ENCODE measurements at places on chromosomes 11 and 22.

DNA sequence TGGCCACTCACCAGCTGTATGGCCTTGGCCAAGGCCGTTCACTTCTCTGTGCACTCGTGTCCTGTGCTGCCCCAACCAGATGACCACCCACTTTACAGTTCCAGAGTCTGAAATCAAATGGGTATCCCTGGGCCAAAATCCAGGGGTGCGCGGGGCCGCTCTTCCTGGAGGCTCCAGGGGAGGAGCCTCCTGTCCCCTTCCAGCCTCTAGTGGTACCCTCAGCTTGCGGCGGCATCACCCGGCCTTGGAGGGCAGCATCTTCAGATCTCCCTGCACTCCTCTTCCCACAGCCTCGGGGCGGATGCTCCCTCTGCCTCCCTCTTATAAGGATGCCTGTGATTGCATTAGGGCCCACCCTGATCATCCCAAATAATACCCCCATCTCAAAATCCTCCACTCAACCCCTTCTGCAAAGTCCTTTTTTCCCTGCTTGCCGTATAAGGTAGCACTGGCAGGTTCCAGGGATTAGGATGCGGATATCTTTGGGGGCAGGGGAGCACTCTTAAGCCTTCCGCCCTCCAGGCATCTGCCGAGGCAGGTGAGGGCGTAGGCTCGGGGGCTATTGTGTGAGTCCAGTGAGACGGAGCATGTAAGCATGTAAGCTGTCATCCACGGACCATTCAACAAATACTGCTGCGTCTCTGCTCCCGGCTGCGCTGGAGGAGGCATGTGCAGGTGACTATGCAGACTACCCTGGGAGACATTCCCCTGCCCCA, 24.4 kb upstream of the SHISAL1 start:
- DNase-seq: no peak

DNA sequence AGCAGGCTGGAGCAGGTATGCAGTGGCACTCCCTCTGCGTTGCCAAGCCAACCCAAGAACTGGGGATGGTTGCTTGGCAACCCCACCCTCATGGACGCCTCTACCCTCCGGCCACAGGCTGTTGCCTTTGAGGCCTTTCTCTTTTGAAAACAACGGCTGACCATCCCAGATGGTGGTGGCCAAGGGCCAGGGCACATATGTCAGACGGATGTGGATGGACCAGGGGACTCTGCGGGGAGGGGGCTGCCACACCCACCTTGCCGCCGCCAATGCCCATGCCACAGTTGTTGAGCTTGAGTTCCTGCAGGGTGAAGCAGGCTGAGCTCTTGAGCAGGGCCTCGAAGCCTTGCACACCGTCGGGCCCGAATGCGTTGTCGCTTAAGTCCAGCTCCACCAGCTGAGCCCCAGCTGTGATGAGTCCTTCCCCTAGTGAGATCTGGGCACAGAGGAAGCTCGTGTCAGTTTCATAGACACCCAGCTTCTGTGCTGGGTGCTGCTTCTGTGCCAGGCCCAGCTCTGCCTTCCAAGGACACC, 21.5 kb downstream of the RANGAP1 start:
- DNase-seq: peak; percentile 18

DNA sequence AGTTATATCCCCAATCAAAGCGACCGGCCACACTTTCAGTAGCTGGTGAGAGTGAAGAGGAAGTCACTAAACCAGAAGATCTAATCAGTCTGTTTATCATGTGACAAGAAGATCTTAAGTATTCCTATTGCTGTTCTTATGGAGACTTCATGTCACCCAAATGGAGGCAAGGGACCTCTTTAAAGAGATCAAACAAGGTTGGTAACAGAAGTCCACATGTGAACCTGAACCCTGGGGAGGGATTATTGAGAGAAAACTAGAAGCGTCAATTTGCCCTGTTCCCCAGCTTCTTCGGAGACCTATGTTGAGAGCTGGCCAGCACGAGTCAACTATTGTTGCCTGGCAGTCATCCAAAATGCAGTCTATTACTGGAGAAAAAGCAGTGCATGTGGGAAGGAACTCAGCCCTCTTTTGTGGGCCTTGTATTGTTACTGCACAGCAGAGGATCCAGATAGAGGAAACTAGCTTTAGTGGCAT, 76.9 kb upstream of the CTSC start:
- DNase-seq: no peak

GRCh38 chr11:7671347-7672215, 1.7 kb downstream of the CYB5R2 start:
- DNase-seq: no peak

- DNase-seq: no peak
Measured at GRCh38 chr11:115775846-115776245, 271.6 kb upstream of the CADM1 start.

- no peak for DNase-seq
Measured at GRCh38 chr22:28992565-28993356, 68.9 kb downstream of the C22orf31 start.

DNA sequence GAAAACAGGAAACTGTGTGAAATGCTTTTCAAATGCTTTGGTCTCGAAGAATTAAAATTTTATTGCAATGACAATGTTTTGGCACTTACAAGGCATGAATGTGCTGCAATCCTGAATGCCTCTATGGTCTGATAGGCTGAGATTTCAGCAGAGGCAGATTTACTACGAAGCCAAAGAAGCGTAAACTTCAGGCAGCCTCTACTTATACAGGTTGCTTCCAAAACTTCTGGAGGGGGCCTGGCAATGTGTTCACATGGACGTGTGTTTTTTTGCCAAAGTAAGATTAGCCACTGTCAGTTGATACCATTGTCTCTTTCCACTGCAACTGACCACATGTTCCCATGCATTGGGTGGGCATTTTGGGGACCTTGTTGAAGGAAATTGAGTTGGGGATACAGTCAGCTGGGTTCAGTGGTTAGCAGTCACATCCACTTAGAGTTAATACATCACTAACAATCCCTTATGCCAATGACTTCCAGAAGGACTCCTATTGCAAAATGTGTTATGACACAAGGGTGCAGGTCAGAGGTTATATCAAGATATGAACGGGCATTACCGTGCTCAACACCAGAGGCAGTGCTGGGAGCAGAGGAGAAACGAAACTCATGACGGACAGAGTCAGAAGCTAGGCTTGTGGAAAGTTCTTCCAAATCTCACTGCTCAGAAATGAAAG, 48.8 kb downstream of the ABTB2 start:
- DNase-seq: no peak

- no peak for DNase-seq
Measured at GRCh38 chr11:32039149-32039548, 51.7 kb upstream of the RCN1 start.

DNA sequence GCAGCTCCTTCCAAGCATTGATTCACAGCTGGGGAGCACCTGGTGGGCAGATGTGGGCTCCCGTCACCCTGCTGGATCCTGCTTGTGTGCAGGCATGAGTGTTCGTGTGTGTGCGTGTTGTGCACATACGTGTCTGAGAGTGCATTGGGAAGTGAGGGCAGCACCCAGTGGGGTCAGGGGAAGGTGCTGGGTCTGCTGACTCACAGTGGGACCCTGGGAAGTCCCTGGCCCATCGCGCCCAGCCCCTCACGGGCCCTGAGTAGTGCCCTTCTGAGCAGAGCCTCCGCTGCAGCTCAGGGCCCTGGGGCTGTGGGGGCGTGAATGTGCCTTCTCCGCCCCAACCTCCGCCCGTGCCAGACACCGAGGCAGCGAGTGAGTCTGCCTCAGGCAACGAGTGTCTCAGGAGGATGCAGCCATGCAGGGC, 36.8 kb downstream of the WNT11 start:
- DNase-seq: no peak

GRCh38 chr11:38384568-38384967, 1786.5 kb upstream of the RAG2 start:
- DNase-seq: no peak

GRCh38 chr11:61484541-61484940, 24.0 kb upstream of the LRRC10B start:
- DNase-seq: no peak

- no peak for DNase-seq
Measured at GRCh38 chr11:70525466-70525865, 127.1 kb downstream of the CTTN start.

DNA sequence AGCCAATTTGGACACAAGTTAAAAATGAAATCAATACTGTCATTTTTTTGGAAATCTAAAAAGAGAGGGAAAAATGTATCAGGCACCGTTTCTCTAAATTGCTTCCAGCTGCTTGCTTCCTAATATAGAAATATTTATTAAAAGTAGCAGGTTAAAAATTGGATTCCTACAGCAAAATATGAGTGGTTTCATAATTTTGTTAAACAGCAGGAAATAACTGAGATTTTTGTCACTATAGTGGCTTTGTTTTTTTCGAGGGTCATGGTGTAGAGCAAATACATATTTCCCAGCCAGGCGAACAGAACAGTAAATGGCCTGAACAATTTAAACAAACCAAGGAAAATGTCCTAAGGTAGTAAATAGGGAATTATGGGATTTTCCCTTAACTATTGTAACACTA, 159.7 kb downstream of the DDX10 start:
- DNase-seq: no peak

- no peak for DNase-seq
Measured at GRCh38 chr11:66316849-66317251, at the start of gene CD248. TSS of gene CD248 (minus strand) at chr11:66317044. CDS start at chr11:66317027, 17 bp downstream.

DNA sequence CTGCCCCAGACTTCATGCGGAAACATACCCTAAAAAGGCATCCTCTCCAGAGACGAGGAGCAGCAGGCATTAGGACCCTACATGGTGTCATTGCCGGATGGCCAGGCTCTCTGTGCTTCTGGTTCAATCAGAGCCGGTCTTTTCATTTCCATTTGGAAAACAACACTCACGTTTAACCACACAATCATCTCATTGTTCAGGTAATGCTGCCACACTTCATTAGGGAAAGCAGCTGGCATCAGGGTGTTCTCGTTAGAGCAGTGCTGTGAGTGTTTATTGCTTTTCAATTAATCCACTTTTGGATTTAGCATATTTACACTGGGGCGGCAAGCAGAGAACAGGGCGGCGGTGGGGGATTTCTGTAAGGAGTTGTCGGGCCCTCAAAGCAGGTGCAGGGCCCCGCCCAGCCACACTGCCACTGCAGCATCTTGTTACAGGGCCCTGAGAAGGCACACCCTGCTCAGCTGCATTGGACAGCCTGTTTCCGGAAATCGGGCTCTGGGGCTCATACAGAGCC, 338.6 kb downstream of the SHANK2 start:
- DNase-seq: no peak

GRCh38 chr11:4050138-4050537, 44.5 kb upstream of the RRM1 start:
- DNase-seq: no peak

GRCh38 chr22:24011735-24012068, 598 bp downstream of the CABIN1 start:
- no peak for DNase-seq

DNA sequence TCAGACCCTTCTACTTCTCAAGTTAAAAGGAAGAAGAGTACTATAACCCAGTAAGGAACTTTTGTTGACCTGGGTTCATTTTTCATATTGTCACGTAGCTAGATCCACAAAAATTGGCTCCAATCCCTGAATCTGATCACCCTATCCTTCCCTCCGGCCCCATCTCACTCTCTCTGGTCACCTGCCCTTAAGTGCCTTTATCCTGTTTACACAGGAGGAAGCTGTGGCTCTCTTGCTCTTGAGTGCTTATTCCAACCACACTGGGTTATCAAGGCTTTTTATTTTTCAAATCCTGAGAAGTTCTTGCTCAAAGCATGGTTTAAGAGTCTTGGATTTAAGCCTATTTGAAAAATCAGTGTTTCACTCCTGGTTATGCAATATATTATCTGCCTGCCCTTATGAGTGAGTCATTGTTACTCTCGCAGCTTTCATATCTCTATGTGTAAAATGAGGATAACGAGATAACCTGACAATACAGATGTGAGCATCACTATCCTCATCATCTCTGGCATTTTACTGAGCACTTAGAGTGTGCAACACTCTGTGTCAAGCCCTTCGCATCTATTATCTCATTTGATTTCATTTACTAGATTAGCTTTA, 293.9 kb downstream of the GUCY1A2 start:
- DNase-seq: no peak

- no peak for DNase-seq
Measured at GRCh38 chr11:27874998-27875830, 175.0 kb upstream of the BDNF start.

DNA sequence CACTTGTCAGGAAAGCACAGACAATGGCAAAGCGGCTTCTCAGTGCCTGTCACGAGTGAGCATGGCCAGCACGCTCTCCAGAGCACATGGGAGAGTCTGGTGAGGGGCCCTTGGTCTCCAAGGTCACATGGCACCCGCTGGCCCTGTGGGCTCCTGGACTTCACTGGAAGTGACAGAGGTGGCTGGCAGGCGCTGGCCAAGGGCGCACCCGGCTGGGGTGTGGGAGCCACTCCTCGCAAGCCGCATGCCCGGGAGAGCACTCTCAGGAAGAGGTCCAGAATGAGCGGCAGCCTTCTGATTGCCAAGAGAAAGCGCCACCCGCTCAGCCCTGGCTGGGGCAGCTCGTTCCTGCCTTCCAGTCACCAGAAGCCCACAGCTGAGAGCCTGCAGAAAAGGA, 17.1 kb upstream of the MOB2 start:
- DNase-seq: peak; percentile 38

- no peak for DNase-seq
Measured at GRCh38 chr11:43738600-43739409, 58.3 kb downstream of the HSD17B12 start.

DNA sequence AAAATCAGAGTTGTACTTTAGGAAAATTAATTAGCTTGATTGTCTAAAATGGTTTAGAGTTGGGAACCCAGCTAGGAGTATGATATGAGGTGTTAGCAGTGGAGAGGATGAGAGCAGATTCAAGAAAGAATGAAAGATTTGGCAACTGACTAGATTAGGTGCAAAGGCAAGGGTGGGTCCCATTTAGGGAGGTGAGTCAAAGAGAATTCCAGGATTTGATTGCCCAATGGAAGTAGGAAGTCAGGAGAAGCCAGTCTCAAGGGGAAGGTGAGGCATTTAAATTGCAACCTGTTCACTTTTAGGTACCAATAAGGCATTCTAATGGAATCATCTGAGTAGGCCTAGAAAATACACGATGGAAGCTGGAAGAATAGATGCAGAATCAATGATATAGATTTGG, 3.6 kb upstream of the CKAP5 start:
- no peak for DNase-seq

GRCh38 chr22:46696614-46697013, 41.4 kb downstream of the CERK start:
- DNase-seq: no peak

GRCh38 chr11:117204283-117205080, 5.3 kb downstream of the TAGLN start:
- DNase-seq: no peak

DNA sequence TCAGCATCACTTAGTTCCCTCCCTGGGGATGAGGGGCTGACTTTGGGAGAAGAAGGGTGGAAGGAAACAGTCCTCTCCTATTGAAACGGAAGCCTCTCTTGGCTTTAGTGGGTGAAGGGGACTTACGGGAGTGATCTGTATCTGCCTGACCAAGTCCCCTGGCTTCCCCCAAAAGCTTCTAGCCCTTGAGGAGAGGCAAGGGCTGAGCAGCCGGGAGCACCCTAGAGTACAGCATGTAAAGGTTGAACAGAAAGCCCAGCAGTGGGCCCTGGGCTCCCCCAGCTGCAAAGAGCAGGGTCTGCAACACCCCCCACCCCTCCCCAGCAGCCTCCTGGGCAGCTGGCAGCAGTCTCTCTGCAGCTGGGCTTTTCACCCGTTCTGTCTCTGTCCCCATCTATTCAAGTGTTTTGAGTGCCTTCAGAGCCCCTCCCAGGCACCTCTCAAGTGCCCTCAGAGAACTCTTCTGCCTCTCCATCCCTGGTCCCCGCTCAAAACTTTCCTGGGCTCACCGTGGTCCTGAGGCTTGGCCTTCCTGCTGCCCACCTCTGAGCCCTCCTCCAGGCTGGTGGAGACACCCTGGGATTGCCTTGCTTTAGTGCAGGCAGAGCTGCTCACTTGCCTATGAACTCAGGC, 2.7 kb downstream of the CAPN5 start:
- DNase-seq: no peak

GRCh38 chr22:43200031-43200430, 13.1 kb upstream of the TTLL12 start:
- DNase-seq: no peak

Measured in hypothalamus (tissue), 51 donors.